ENCODE measurements at places on chromosomes 6 and 20.

DNA sequence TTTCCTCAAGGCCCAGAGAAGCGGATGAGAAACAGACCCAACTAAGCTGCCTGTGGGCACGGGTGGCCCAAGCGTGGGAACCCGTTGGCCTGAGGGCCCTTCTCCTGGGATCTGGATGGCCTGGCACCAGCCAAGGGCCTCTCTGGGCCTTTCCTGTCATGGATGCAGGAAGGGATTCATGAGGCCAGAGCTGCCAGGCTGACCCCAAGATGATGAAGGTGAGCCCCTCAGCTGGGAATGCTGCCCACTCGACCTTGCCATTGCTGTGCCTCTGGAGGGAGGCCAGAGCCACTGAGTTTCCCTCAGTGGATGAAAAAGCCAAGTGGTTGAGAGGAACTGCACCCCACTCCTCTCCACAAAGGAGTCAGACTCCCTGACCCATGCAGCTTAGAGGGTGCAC lies 171.2 kb downstream of the VEGFA start:
- no peak for DNase-seq

DNA sequence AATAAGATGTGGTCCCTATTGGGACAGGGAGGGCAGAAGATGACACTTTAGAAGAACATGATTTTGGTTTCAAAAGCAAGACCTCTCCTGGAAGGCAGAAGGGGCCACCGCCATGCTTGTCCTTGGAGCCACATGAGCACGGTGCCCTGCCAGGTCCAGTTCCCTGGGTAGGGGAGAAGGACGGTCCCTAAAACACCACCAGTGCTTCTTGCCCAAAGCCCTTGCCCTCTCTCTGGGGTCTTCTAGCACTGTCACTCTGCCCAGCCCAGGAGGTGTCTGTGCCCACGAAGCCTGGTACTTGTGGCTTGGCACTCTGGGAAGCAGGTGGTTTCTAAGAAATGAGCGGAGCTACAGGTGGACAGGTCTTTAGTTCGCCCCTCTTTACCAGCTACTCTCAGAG lies 46.0 kb downstream of the PLCG1 start:
- no peak for DNase-seq

DNA sequence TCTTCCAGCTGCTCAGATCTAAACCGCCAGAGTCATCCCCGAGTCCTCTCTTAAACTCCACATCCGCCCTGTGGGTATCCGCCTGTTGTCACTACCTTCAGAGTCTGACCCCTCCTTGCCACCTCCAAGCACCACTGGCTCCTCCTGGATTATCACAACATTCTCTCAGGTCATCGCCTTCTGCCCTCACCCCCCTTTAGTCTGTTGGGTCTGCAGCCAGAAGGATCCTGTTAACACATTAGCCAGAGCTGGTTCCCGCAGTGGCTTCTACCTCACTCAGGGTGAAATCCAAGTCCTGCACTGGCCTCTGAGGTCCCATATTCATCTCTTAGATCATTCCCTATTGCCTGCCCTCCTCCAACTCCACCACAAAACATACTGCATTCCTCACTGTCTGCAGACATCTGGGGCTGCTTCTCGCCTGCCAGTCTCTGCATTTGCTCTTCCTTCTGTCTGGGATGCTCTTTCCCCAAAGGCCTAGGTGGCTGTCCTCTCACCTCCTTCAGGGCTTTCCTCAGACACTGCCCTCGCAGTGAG lies 34.1 kb downstream of the TNXB start:
- DNase-seq: no peak

DNA sequence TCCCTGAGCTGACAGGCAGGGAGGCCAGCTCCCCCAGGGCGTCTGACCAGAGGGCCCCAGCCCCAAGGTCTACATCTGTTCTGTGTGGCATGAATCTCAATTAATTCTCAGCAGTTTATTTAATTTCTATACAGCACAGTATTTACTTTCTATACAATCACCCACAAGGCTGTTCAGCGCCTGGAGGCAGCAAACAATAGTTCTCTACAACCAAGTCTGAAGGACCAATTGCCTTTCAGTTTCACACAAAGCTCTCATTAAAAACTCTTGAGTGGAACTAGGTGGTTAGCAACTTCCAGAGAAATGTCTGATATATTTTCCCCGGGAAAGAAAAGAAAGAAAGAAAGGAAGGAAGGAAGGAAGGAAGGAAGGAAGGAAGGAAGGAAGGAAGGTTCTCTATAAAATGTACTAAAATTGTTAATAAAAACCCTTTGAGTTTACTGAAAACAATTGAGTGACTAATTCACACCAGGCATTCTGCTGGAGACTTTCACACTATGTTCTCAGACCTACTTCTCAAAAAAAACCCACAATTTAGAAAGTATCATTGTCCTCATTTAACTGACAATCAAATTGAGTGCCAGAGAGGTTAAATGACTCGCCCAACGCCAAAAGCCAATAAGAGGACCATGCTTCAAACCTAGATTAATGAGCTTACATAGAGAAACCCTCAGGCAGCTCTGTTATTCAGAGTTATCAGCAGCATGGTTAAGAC lies 62.5 kb downstream of the METTL24 start:
- no peak for DNase-seq

GRCh38 chr6:108707328-108707976 lies 140.8 kb upstream of the ARMC2 start:
- no peak for DNase-seq

- no peak for DNase-seq
Measured at GRCh38 chr20:51651921-51652549, 109.5 kb upstream of the NFATC2 start.

DNA sequence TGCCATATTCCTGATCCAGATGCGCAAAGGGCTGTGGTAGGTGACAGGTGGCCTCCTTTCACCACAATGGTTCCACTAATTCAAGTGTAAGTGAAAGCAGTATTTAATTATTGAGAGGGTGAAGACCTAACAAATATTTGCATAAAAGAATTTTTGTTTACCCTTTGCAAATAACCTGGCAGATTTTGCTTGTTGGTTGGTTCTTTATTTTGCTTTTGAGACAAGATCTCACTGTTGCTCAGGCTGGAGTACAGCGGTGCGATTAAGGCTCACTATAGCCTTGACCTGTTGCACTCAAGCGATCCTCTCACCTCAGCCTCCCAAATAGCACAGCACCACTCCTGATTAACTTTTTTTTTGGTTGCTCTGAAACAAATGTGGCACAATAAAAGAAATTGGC lies 49.2 kb downstream of the PCNA start:
- DNase-seq: no peak
